ENCODE measurements at places on chromosomes 11 and 22. TPM values are rescaled to one million over a fixed set of nuclear protein-coding genes. Genes with fewer than 3 reads are reported as not detected.
A peak's percentile ranks its signal among the peaks of the same experiment; 100 is the strongest.

DNA sequence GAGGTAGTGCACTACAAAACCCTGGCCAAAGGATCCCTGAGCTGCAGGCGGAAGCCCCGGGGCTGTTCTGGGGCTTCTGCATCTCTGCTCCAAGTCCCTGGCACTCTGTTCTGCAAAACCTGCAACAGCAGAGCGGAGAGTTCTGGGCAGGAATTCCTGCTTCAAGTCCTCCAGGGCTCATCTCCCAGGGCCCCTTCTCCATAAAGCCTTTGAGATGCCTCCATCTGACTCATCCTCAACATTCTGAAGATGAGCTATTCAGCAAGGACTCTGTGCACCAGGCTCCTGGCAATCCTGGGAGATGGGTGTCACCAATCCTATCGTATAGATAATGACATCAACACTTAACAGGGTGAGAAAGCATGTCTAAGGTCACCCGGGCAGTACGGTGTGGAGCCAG is 19.3 kb downstream of the SYN3 start:
- no peak for DNase-seq

GRCh38 chr11:86940122-86940777 is 14.9 kb downstream of the FZD4 start:
- peak; percentile 66 for DNase-seq

The OR2AG1 gene
- not detected for total RNA-seq

DNA sequence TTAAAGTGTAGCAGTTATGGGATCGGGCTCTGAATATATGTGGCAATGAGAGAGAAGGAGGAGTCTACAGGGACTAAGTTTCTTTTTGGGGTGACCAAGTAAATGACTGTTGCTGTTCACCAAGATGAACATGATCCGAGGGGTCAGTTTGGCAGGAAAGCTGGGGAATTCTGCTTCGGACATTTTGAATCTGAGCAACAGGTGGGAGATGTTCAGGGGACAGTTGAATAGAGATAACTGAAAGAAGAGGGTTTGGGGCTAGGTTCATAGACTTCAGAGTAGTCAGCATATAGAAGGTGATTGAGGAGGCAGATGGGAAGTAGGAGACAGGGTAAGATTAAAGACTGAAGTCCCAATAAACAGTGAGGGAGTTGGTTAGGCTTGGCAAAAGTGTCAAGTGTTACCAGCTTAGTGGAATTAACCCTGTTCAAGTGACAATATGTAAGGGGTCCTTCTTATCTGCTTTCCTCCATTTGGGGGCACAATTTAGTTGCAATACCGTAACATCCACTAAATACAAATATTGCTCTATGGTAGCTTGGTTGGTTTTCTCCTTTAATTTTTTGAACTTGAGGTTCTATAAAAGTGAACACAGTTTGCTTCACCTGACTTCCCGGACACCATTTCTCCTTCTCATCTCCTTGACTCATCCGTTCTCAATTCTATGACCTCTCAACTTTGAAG is 2.9 kb upstream of the ENTHD1 start:
- DNase-seq = no peak

DNA sequence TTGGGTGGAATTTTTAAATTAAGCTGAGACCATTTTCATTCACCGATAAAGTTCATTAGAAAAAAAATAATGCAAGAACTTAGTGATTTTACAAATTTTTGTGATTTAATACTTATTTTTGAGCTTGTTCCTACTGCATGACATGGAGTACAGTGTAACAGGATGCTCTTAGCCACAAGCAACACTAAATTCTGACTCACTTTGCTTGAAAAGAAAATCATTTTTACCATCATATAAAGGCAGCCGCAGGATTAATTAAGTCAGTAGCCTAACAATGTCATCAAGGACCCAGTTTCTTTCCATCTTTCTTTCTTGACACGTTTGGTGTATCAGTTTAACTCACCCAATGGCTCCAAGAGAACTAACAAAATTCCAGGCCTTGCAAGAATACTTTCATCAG is 540.3 kb upstream of the LUZP2 start:
- no peak for DNase-seq

- peak; percentile 74 for DNase-seq
Observed at GRCh38 chr11:120303004-120303637, 22.0 kb upstream of the TLCD5 start.

The SOX6 gene
- total RNA-seq = 13.9 TPM

GRCh38 chr11:106480581-106481190 is 403.2 kb downstream of the AASDHPPT start:
- DNase-seq = no peak

- DNase-seq = no peak
Observed at GRCh38 chr11:74730571-74731260, 510 bp downstream of the CHRDL2 start.

The DDX6 gene
- 97.3 TPM for total RNA-seq

DNA sequence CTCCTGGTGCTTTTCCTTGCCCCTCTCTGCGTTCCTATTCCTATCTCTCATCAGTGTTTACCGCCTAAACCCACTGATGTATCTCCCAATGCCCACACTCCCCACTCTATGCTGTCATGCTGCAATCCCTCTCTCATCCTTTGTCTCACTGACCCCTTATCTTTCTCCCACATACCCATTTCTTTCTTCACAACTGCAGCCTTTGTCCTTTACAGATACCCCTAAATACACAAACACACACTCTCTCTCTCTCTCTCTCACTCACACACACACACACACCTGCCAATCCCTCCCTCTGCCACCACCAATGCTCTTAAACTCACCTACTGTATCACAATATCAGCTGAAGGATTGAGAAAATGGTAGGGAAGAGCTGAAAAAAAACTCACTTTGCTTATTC is 5.3 kb upstream of the OR52B2 start:
- no peak for DNase-seq

DNA sequence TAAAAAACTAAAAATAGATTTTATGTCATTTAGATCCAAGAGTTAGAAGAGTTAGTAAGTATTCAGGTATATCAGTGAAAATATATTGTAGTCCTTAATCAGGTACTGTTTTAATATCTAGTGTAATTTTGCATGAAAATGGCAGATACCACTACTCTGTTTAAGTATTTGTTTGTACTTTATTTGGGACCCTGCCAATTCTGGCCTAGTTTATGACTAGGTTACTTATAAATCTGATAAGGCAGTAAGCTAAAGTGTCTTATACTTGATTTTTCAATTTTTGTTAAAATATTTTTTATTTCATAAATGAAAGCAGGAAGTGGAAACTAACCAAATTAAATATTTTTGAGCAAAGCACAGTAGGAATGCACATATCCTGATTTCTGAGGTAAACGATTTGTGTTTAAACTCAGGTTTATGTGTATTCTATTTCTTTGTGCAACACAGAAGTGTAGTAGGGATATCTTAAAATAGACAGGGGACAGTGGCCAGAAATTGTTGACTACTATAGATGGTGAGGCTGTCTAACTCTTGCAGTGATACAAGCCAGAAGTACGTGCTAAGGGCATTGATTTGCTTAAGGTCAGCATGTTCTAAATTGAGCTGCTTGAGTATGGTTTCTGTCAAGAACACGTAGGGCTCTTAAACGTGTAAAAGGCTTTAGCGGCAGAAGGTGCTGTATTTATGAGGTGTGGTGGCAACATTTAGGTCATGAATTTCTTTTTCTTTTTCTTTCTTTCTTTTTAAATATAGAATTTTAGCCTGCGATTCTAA is 34.0 kb downstream of the HIPK3 start:
- DNase-seq = no peak

GRCh38 chr11:37336401-37336800 is 738.4 kb upstream of the RAG2 start:
- no peak for DNase-seq

The UPK2 gene
- total RNA-seq = not detected

DNA sequence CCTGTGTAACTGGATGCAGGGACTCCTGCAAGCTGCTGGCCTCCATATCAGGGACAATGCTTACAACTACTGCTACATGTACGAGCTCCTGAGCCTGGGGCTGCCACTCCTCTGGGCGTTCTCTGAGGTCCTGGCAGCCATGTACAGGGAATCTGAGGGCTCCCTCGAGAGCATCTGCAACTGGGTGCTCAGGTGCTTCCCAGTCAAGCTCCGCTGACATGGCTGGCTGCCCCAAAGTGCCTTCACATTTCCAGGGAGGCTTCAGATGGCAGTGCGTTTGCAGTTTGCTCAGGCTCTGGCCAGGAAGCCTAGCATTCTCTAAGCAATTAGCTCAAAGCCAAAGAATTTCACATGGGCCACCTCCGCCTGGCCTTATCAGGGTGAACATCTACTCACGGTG is 117.4 kb upstream of the PARVA start:
- DNase-seq = no peak

- DNase-seq = no peak
Observed at GRCh38 chr11:117932426-117932825, 3.2 kb upstream of the TMPRSS13 start.

The FXYD6 gene
- 34.3 TPM for total RNA-seq

- peak; percentile 85 for DNase-seq
Observed at GRCh38 chr11:75547617-75548058, 14.4 kb upstream of the SERPINH1 start.

- DNase-seq = peak; percentile 21
Observed at GRCh38 chr11:2097356-2097997, 41.7 kb downstream of the IGF2 start.

The PRSS23 gene
- 29.9 TPM for total RNA-seq

DNA sequence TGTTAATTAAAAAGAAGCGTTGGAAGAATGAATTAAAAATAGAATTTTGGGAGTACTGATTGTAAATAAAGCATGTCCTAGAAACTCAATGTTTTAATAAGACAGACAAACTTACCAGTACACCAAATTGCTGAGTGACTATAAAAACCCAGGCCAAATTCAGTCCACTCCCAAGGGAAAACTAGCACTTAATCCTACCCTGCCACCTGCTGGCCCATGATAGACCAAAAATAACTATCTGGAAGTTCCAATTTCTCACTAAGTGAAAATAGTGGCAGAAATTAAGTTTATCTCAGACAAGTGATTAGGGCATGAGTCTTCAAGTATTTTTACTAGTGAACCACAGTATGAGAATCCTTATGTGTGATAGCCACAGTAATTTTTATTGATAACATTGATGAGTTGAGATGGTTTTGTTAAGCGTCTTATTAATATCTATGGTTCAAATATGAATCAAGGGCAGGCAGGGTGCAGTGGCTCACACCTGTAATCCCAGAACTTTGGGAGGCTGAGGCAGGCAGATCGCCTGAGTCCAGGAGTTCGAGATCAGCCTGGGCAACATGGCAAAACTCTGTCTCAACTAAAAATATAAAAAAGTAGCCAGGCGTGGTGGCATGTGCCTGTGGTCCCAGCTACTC is 9.8 kb upstream of the DDX10 start:
- peak; percentile 45 for DNase-seq

DNA sequence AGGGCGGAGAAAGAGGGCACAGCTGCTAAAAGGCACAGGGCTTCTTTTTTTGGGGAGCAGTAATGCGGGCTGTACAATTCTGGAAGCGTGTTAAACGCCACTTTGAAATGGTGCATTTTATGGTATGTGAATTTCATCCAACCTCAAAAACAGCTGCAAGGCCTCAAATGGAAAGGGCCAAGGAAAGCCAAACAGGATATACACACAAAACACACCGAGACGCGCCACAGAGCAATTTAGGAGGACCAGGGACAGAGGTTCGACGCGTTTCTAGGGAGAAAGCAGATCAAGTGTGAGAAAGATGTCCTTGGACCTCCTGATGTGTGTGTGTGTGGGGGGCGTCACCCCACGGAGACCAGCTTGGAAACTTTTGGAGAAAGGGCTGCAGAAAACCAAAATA is 31.1 kb downstream of the TSPAN4 start:
- no peak for DNase-seq

The WEE1 gene
- total RNA-seq = 11.3 TPM

The GGT1 gene
- total RNA-seq = 59.8 TPM

Measured in adrenal gland (tissue), 19 donors.